Inflammatory macrophage treated with lipopolysaccharide for 4 hours (primary cell): ENCODE measurements at places on chromosomes 4 and X.

- DNase-seq: no peak
Observed at GRCh38 chr4:139007640-139008039, 7.9 kb upstream of the NOCT start.

DNA sequence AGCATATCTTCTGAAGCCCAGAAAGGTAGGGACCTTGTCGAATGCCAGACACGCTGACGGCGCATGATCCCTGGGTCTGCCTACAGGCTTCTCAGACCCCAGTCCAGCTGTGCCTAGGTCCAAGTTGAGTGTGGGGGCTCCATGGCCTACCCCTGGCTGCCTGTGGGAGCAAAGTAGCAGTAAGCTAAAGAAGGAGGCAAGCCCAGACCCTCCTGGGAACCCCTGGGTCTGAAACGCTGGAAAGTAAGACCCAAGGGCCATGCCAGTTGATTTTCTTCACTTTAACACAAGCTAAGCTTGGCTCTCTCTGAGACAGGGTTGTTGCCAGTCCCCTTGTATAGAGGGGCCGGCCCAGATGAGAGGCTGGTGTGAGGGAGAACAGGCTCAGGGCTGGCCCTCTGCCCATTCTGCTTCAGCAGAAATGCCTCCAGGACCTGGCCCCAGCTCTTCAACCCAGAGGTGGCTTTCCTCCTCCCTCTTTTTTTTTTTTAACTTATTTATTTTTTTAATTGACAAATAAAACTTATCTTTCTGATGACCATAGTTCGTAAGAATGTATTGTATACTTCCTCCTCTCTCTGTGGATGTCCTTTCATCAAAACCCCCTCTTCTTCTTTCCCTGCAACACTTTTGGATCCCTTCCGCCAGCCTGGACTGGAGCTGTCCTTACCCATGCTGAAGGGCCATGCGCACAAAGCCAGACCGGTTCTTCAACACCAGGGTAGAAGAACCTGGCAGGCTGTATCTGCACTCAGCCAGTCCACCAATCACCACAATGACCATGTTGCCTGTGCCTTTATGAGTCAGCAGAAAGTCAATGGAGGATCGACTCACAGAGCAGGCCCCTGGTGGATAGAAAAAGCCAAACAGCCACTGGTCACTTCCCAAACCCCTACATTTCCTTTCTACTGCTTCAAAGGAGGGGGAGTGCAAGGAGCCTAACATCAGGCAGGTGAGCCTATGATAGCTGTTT lies 7.1 kb downstream of the AWAT2 start:
- no peak for DNase-seq

GRCh38 chr4:10893395-10893794 lies 208.8 kb upstream of the CLNK start:
- no peak for DNase-seq

DNA sequence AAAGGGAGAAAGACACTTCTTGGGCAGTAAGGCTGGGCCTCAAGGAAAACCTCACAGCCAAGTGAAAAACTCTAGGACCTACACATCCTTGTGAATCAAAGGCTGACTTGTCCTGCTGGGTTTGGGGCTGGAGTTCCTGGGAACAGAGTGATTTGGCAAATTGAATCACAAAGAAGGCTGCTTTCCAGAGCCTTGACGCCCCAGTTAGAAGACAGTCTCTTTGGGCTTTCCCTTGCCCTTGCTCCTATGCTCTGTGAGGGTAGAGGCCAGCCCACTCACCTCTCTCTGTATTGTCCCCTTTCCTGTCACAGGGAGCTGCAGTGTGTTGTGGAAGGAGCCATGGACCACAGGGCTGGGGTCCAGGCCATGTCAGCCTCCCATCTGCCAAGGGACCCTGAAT lies 9.6 kb downstream of the AMER1 start:
- DNase-seq: no peak

- no peak for DNase-seq
Observed at GRCh38 chr4:76611616-76612207, 176.7 kb downstream of the SHROOM3 start.

DNA sequence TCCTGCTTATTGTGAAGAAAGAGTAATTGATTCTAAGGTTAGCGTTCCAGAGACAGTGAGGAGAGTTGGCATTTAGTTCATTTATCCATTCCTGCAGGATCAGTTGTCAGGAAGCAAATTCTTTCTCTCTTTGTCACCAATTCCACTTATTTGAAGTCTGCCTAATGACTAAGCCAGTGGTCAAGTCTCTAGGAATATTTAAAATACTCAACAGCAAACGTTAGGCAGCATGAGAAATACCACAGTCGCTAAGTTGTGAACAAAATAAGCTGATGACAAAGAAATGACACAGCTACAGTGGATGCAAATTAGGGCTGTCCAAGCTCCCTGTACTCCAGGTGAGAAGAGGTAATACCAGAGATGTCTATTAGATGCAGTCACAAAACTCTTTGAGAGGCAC lies 6.6 kb upstream of the MAGEB17 start:
- no peak for DNase-seq

- DNase-seq: peak; percentile 70
Observed at GRCh38 chrX:109352066-109352588, 129.8 kb downstream of the GUCY2F start.

GRCh38 chr4:94127707-94128328 lies 79.8 kb upstream of the SMARCAD1 start:
- DNase-seq: peak; percentile 43

DNA sequence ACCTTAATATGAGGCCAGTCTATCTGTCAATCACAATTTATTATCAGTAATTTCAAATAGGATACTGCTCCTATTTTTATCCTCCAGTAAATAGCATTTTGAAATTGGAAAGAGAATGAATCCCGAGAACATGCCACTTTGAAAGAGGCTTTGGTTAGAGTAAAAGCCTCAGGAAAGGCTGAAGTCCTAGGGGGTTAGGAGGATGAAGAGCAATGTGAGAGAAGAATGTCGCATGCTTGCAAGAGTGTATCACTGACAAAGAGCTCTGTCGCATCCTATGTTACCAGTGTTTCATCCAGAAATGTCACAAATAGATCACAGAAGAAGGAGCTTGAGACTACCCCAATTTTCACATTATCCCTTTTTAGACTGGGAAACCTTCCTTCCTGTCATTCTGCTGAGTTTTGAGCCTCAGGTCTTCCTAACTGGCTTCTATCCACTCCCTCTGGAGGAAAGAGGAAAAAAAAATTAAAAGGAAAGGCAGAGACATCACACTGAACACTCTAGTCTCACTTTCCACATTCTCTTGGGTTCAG lies 39.8 kb downstream of the GPM6A start:
- DNase-seq: no peak
